A549 treated with Mapracorat at 1 μM for 4 hours (cell line): ENCODE measurements at places on chromosomes 6 and 20. TPM values are rescaled to one million over a fixed set of nuclear protein-coding genes. Genes with fewer than 3 reads are reported as not detected.

Gene FAM83B
- not detected in 5 replicates for total RNA-seq

Gene IL20RA
- not detected in 5 replicates for total RNA-seq

Gene HS3ST5
- not detected in 5 replicates for total RNA-seq

Gene EYS
- total RNA-seq, result 0.02 to 0.18 TPM (median 0.15 TPM) in 3 of 5 replicates, not detected in the others

Gene ESR1
- total RNA-seq, result 0.02 TPM in 1 of 5 replicates, not detected in the others

Gene BAG2
- 6.9 to 7.7 TPM (median 7.5 TPM) in 5 replicates for total RNA-seq

Gene IRF4
- 0.21 to 0.46 TPM (median 0.34 TPM) in 5 replicates for total RNA-seq

Gene KCNQ5
- 1.2 to 1.7 TPM (median 1.5 TPM) in 5 replicates for total RNA-seq

Gene NXT1
- total RNA-seq, result 53.2 to 68.0 TPM (median 67.4 TPM) in 5 replicates

Gene BTNL2
- total RNA-seq, result not detected in 5 replicates

Gene RIPPLY2
- total RNA-seq, result 0.13 to 0.99 TPM (median 0.31 TPM) in 4 of 5 replicates, not detected in the other

Gene COL9A1
- total RNA-seq, result not detected in 5 replicates

Gene C6orf52
- 1.4 to 2.6 TPM (median 2.0 TPM) in 5 replicates for total RNA-seq

Gene SMOC2
- total RNA-seq, result not detected in 5 replicates

Gene SCRT2
- 0.08 TPM in 1 of 5 replicates, not detected in the others for total RNA-seq

Gene SSTR4
- 0.18 to 0.48 TPM (median 0.28 TPM) in 5 replicates for total RNA-seq

Gene MLIP
- not detected in 5 replicates for total RNA-seq

Gene EPHA7
- total RNA-seq, result 0.04 to 0.10 TPM (median 0.09 TPM) in 5 replicates

Gene AIG1
- total RNA-seq, result 23.5 to 25.7 TPM (median 24.8 TPM) in 5 replicates
